Amygdala (tissue), 56 donors: ENCODE measurements at places on chromosomes 2 and 18.

DNA sequence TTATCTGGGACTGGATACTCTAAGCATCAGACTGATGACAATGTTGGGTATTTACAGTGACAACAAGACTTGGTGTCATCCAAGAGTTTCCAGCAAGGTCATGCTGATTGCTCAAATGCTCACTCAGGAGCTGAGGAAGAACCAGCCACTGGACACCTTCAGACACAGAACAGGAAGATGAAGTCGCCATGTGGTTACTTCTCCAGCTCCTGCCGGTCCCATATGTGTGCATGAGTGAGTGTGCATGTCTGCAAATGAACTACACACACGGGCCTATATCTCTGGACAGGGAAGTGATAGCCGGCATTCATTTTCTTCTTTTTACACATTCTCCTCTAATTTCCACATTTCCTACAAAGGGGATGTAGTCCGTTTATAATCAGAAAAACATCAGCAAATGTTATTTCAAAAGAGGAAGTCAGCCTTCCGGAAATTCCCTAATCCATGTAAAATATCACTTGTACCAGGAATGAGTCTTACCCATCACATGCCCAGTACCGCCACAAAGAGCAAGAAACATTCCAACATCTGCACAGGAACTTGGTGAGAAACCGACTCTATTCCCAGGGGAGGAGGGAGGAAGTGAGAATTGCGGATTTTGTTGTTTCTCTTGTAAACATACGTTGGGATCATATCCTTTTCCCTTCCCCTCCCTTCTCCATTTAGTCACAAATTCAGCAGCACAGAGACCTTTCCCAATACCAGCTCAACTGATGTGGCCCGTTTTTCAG lies 10.8 kb downstream of the RFX8 start:
- no peak for DNase-seq

DNA sequence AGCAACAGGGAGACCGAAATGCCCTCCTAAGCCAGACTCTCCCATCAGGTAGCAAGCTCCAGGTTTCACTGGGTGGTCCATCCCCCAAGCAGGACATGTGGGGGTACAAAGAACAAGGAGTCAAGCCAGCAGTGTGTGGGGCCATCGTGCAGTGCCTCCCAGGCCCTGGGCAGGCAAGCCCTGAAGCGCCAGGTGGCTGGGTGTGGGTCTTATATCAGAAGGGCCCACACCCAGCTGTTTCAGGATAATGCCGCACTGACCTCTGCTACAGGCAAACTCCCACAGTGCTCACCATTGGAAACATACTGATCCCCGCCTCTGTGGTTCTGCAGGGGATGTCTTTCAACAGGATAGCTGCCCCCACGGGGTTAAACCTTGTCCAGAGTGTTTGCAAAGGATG lies 174.2 kb upstream of the SMAD2 start:
- DNase-seq, result no peak

- DNase-seq, result no peak
Measured at GRCh38 chr2:192969055-192969454, 774.3 kb upstream of the TMEFF2 start.

DNA sequence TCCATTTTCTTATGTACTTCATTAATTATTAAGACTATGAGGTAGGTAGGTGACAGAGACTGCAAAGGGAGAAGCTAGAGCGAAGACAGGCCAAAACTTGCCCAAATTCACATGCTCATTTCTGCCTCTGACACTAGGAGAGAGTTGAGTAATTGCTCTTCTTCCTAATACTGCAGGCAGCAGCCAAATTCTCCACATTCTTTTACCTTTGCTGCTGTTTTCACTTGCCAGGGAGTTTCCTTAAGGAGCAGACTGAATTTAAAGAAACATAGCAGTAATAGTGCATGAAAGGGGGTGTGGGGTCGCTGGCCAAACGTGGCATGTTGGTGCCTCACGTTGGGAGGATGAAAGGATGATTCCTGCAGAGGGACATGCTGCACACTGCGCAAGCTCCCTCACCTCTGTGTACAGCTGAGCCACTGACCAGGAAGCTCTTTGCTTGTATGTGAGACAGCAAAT lies 12.3 kb downstream of the CRIM1 start:
- no peak for DNase-seq

DNA sequence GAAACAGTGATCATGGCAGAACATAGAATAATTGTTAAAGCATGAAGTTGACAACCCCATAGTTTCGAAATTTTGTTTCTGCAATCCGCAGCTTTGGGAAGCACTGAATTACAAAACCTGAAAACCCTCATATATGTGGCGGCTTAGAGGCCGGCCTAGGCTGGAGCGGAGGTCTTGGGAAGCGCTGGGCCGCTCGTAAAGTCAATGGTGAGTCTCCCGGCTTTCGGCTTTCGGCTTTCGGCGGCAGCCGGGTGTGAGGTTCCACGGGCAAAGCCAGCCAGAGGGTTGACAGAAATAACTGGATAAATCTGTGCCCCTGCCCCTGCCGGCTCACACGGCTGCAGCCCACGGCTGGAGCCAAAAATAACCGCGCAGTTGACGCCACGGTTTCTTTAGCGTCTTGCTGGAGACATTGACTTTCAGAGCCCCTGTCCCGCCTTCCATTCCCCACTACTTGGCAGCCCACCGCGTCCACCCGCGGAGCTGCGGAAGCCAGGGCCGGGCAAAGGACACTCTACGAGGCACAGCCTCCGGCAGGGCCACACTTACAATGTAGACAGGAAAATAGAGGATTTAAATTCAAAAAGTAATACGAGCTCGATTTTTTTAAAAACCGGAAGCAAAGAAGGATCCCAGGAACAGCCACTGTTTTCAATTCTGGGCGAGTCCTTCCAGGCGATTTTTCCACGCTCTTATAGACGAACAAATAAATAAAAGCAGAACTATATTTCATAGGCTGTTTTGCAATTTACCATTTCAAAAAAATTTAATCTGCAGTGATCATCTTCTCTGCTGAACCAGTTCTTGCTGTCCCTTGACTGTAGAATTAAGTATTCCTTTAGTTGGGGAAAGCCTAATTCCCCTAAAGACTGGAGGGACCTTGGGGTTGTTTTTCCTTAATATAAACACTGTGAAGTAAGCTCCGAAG lies 28.3 kb upstream of the ATP6V1B1 start:
- no peak for DNase-seq

DNA sequence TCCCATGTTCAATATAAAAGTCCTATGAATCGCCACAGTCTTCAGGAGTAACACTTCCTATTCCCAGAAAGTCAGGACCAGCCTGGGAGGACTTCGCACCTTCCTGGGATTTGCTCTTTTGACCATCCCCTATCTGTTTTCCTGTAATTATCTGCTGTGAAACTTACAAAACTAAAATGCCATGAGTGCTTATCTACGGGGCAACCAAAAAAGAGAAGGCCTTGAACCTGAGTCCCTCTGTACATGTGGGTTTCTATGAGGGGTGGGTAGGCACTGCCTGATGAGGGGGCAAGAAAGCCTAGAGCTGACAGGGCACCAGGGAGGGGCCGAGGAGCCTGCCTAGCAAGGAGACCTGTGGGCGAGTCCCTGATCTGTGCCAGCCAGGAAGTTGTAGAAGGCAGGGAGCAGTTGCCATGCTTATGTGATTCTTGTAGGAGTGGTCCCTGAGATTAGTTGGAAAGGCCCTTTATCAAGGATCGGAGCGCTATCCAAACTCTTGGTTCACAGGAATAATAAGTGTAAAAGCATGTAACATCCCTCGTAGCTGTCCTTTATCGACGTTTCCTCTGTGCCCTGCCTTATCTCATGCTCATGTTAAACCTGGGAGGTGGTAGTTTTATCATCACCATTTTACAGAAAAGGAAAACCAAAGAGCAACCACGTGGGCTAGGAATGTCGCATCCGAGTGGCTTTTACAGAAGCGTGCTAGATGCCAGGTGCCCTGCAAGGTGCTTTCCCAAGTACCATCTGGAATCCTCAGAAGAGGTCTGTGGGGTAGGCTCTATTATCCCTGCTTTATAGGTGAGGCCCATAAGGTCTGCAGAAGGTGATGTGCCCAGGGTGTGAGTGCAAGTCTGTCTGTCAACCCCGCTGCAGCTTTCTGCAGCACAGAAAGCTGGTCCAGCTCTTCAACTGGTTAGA lies 111.8 kb downstream of the B3GNT2 start:
- DNase-seq, result no peak

DNA sequence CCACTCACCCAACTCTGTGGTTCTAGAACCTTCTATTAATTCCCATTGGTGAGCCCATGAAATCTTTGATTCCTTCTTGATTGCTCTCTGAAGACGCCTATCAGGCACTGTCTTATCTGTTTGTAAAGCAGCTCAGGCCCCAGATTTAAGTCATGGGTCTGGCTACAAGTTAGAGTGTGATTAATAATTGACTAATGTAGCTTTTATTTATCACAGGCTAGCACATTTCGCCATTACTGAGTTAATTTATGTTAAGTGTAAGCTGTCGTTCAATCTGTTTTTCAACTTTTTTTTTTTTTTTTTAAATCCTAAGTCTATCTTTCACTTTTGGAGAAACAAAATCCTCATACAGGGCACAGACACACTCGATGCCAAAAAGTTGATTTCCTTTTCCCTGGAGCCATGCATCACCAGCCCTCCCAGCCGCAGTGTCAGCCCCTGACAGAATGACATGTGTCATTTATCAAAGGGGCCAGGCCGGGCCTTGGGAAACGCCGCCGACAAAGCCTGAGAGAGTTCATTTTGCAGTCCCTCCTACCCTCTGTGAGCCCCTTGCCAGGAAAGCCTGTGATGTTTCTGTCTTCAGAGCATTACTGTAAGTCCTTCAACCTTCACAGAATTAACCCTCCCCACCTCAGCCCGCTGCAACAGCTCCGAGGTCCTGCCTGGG lies 15.8 kb downstream of the TSHZ1 start:
- DNase-seq, result no peak

GRCh38 chr2:41743324-41743723 lies 304.5 kb upstream of the PKDCC start:
- DNase-seq, result no peak

DNA sequence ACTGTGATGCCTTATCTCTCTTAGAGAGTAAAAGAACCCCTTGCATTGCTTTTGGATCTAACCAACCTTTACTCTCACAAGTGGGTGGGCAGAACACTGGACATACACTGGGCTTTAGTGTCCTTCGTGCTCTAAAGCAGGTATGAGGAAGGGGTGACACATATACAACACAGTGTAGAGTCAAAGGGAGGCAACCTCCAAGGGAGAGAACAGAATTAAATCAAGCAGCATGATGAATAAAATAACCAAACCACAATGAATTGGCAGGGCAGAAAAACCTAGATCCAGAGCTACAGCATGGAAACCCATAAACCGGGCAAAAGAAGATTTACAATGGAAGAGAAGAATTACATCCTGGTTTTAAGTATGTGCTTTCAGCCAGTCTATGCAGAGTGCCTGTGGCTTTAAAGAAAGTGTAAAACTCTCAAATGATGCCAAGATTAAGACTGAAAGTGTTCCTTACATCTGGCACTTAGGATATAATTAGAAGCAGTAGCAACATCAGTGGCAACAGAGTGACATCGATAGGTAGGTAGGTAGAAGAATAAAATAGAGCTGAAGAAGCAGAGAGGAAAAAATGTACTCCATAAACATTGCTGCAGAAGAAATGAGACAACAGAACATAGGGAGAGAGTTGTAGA lies 191.7 kb upstream of the ZC3H15 start:
- no peak for DNase-seq

DNA sequence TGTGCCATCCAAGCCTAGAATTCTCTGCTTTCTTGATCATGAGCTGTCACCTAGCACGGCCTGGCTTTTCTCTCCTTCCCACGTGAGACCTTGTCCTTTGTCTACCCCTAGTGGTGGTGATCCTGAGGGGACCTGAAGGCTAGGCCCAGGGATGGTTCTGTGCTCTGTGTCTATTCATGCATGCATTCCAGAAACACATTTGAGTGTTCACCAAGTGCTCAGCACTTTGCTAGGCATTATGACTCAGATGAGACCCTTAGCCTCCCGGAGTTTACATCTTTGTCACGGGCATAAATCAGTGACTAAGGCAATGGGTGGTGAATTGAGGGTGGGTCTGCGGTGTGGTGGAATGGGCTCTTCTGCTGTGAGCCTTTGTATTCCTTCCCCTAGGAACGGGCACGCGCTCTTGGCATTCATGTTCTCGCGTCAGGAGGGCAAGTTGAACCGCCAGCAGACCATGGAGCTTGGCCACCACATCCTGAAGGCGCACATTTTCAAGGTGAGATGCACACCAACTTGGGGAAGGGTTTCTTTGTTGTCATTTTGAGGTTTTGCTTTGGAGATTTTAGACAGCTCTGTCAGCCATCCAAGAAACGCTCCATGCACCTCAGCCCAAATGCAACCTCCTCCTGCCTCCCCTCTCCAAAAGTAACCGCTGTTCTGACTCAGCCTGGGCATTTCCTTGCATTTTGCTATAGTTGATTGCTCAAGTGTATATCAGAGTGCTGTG lies 100.9 kb downstream of the WDSUB1 start:
- no peak for DNase-seq

DNA sequence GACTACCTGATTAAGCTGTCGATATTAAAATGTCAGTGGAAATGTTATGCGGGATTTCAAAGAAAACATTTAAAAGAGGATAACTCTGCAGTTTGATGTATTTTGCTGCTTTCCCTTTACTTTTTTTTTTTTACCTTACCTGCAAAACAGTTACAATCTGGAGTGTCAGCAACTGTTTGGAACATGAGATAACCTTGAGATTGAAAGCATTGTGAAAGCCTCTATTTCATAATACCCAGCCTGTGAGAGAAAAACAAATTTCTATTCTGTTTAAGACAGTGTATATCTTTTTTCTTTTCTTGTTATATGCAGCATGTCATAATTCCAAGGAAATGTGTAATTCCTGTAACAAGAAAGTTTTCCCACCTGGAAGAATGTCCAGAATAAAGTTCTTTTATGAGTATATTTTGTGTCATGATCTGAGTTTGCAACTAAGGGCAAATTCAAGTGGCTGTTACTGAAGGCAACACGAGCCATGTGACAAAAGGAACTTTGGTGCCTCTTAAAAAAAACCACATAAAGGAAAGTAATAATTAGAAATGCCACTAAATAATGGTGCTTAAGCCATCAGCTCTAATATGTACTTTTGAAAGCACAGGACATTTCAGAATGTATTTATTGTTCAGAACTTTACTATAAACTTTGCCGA lies 297.0 kb upstream of the DSEL start:
- no peak for DNase-seq

- no peak for DNase-seq
Measured at GRCh38 chr2:6254441-6254840, 562.3 kb downstream of the SOX11 start.

GRCh38 chr18:68263481-68263880 lies 451.4 kb downstream of the TMX3 start:
- no peak for DNase-seq

- no peak for DNase-seq
Measured at GRCh38 chr2:98753801-98754200, 22.9 kb upstream of the MGAT4A start.

- no peak for DNase-seq
Measured at GRCh38 chr2:43220229-43220751, 6.1 kb downstream of the ZFP36L2 start.

GRCh38 chr2:44940049-44940494 lies 1.4 kb upstream of the SIX3 start:
- no peak for DNase-seq
